ENCODE measurements at places on chromosomes 5 and 9. TPM values are rescaled to one million over a fixed set of nuclear protein-coding genes. Genes with fewer than 3 reads are reported as not detected.

DNA sequence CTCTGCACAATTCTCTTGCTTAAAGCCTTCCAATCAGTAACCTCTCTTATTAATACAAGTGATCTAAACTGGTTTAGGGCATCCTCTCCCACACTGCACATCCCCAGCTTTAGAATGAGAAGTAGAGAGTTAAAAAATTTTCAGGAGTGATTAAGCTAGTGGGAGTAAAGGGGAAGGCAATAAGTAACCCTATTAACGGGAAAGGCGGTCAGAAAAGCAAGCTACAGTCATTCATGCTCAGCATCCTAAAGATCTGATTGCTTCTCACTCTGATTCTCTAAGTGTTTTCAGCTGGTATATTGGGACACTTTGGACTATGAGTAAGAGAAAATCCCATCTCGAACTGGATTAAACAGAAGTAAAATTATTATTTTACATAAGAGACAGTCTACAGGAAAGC, 15.8 kb downstream of the CDH6 start:
- no peak for DNase-seq

- no peak for DNase-seq
These were observed 23.9 kb downstream of the CLTA start for GRCh38 chr9:36214571-36214970.

DNA sequence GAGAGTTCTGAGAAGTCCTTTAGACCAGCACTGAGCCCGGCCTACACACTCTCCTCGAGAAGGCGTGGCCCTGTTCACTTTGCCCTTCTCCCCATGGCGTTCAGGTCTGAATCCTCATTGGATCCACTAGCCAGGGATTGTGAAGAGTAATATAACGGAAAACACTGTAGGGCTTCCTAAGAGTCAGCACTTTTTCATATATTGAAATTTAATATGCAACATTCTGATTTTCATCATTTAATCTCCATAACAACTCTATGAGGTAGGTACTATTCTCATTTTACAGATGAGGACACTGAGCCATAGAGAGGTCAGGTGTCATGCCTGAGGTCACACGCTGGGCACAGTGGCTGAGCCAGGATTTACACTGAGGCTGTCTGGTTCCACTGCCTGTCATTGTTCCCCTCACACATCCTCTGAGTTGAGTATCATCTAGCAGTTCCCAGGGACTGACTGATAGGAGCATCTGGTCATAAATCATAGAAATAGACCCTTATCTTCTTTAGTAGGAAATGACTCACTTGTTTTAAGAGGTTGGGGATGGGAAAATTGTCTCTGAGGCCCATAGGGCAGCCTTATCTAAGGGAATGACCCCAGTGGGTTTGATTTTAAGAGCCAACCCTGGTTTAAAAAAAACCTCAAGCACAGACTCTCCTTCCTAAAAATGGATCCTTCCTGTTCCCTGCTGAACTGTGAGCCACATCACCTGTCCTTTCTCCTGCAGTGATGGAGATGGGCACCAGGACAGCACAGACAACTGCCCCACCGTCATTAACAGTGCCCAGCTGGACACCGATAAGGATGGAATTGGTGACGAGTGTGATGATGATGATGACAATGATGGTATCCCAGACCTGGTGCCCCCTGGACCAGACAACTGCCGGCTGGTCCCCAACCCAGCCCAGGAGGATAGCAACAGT, 41.2 kb downstream of the THBS4 start:
- no peak for DNase-seq

- DNase-seq: no peak
These were observed 385.3 kb downstream of the PSAT1 start for GRCh38 chr9:78682216-78682615.

DNA sequence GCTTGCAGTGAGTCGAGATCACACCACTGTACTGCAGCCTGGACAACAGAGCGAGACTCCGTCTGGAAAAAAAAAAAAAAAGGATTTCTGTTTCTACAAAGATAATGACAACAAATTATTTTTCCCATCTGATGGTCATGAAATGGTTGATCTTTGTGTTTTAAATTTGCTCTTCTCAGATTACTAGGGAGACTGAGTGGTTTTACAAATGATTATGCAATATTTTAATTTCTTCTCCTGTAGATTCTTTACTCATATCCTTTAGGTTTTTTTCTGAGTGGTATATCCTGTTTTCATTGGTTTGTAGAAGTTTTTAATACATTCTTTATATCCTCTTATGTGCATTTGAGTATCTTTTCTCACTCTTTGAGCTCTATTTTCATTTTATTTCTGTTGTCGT, 20.6 kb upstream of the AUH start:
- no peak for DNase-seq

DNA sequence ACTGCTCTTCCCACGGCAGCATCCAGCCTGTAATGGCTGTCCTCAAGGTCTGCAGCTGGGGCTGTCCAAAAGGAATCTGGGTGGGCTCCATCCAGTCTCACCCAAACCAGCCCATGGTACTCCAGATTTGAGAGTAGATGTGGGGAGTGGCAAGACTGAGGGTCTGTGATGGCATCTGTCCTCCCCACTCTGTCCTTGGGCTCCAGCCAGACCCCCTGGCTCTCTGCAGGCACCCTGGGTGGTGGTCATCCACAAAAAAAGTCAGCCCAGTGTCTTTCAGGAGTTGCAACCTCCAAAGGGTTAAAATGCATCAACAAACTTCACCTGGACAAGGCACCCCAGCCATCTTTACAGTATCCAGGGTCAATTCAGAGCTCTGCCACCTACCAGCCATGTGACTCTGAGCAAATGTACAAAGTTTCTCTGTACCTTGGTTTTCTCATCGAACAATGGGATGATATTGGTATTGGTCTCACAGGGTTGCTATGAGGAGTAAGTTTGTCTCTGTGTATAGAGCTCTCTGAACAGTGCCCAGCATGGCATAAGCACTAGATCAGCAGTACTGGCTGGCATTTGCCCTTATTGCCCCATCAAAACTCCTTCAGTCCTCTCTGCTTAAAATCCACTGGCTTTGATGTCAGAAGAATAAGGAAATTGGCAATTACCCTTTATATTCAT, 7.3 kb upstream of the S1PR3 start:
- no peak for DNase-seq

- no peak for DNase-seq
These were observed 2.2 kb downstream of the RACK1 start for GRCh38 chr5:181241393-181241975.

The BRINP1 gene
- not detected for total RNA-seq

The BTNL3 gene
- not detected for total RNA-seq
